ENCODE measurements at places on chromosomes 1 and 21.
A peak's percentile ranks its signal among the peaks of the same experiment; 100 is the strongest.

DNA sequence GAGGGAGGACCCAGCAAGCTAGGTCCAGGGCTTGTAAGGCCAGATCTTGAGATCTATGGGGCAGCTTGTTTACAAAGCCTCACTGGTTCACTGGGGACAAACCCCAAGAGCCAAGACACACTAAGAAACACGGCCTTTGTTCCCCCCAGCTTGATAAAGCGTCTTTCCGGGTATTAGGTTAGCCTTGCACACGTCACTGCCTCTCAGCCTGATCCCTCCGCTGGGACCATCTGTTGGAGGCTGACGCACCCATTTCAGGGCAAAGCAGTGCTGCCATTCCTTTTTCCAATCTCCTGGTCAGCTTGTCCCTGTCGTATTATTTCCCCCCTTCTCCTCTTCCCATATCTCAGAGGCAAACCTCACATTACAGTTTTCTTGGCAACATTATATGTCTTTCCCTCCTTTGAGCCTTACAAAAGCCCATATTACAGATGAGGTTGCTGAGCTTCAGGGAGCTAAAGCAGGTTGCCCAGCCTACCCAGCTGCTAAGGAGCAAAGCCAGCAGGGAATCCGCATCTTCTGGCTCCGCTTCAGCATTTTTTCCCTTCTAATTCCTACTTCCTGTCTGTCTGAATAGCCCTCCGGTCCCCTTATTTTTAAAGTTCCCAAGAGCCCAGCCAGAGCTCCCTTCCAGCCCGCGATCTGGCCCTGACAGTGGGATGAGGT lies 4.1 kb downstream of the HEYL start:
- no peak for DNase-seq

GRCh38 chr21:46077674-46078101 lies 20.2 kb upstream of the COL6A2 start:
- DNase-seq, result no peak

- no peak for DNase-seq
These were observed 5.5 kb downstream of the SORT1 start for GRCh38 chr1:109392037-109392787.

DNA sequence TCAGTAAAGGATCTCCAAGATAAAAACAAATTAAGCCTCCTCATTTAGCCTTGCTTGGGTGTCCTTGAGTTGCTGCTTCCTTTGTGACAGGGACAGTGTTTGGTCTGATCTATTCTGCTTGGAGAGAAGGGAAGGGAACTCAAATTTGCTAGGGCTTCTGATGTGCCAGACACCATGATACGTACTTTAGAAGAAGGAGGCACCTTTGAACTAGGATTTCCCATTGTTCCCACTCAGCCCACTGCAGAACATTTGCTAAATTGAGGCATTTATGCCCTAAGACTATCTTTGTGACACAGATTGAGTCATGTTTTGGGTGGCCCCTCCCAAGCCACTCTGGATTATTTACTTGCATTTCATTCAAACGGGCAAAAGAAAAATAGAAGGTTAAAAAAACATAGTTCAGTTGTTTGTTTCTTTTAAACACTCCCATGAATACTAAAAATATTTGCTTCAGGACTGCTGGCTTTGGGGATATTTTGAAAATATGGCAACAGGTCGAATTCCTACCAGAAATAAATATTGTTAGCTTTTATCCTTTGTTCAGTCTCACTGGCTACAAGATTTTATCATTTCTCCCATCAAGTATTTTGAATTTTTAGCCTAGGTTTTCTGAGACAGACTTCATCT lies 81.9 kb upstream of the WLS start:
- DNase-seq, result no peak

- no peak for DNase-seq
These were observed 116.7 kb downstream of the CDC7 start for GRCh38 chr1:91617285-91617765.

DNA sequence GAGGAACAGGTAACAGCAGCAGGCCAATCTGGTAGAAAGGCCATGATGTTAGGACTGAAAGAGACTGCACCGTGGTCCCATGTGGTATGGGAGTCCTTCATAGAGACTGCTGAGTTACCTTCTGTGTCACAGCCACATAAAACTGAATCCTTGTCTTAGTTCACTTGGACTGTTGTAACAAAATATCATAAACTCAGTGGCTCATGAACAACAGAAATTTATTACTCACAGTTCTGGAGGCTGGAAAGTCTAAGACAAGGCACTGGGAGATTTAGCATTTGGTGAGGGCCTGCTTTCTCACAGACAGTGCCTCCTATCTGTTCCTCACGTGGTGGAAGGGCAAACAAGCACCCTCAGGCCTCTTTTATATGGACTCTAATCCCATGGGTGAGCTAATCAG lies 67.5 kb downstream of the CD2 start:
- DNase-seq, result no peak

GRCh38 chr1:182595641-182596240 lies 6.7 kb upstream of the RNASEL start:
- peak; percentile 66 for DNase-seq

DNA sequence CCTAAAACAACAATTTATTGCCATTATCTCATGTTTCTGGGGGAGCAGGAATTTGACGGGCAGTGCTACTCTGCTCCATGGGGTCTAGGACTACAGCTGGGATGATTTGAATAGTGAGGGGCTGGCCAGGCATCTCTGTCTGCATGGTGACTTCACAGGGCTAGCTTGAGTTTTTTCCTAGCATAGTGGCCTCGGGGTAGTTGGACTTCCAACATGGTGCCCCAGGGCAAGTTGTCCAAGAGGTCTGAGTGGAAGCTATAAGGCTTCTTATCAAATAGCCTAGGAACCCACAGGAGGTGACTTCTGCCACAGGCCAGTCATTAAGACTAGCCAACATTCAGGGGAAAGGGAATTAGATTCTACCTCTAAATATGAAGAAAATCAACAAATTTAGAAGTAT lies 92.0 kb upstream of the WLS start:
- no peak for DNase-seq

- no peak for DNase-seq
These were observed 73.0 kb upstream of the LAPTM5 start for GRCh38 chr1:30830537-30830936.

- DNase-seq, result no peak
These were observed 273.3 kb downstream of the DUSP10 start for GRCh38 chr1:221468546-221468945.

DNA sequence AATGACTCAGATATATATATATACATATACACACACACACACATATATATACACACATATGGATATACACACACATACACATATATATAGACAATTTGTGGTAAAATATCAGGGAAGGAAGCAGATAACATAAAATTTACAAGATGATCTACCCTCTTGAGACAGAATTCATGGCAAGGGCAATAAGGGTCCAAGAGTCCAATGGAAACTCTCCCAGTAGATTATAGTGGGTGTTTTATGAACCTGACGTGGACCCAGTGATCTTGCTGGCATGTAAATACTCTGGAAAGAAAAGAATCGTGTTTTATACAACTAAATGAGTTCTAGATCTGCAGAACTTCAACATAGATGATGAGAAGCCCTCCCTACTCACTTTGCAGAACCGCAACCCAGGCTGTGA lies 49.3 kb downstream of the DENND1B start:
- DNase-seq, result no peak

DNA sequence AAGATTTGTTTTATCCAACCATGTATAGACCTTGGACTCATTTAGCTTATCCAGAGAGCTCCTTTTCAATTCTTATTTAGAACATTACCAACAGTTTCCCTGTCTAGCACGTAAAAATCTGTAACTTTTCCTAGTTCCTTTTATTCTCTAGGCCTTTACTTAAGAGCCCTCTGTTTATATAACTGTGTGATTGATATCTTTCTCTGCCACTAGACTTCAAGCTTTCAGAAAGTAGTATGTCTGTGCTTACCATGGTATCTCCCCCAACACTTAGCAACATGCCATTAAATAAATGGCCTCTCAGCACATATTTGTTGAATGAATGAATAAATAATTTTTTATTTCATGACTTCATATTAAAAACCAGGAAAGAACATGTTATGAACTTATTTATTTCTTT lies 209.4 kb downstream of the PTPRC start:
- DNase-seq, result no peak

- DNase-seq, result no peak
These were observed 1326.0 kb downstream of the PLA2G4A start for GRCh38 chr1:188154761-188155160.

GRCh38 chr1:156080241-156080862 lies 1.9 kb downstream of the MEX3A start:
- no peak for DNase-seq

GRCh38 chr1:185450060-185450788 lies 133.2 kb upstream of the IVNS1ABP start:
- DNase-seq, result no peak

GRCh38 chr1:33349081-33349759 lies 28.3 kb upstream of the A3GALT2 start:
- peak; percentile 50 for DNase-seq

- no peak for DNase-seq
These were observed 46.5 kb upstream of the TLR5 start for GRCh38 chr1:223189525-223189902.

GRCh38 chr1:111990878-111991718 lies 1.6 kb upstream of the KCND3 start:
- DNase-seq, result no peak

- DNase-seq, result no peak
These were observed 50.2 kb upstream of the GCLM start for GRCh38 chr1:93959413-93959812.

DNA sequence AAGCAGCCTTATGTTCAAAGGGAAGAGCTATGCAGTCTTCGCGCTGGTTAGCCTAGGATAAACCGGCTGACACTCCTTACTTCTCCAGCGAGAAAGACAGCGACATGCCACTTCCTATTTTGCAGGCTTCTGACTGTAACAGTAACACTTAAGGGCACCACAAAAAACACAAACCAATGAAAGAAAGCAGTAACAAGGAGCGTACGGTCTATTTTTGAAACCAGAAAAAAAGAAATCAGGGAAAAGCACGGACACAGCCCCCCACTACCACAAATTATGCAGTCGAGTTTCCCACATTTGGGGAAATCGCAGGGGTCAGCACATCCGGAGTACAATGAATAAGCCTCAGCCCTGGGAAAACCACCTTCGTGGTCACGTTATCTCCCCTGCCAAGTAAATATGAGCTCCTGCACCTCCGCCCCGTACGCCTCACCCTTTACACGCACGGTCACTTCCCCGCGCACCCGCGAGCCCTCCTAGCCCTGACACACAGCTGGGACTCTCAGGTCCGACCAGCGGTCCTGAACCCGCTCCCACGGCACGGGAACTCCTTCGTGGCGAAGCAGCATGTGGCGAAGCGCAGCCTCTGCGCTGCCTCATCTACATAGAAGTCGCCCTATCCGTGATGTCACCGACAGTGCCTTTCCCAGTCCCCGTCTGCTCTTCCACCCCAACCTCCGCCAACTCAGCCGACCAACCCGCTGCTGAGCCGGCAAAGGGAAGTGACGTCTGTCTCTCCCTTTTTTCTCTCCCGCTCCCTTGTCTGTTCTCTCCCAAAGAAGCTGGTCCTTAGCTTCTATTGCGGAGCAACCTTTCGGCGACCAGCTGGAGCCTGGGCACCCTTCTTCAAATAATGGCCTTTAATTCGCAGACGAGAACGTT lies 40.9 kb upstream of the PPIAL4F start:
- peak; percentile 80 for DNase-seq

DNA sequence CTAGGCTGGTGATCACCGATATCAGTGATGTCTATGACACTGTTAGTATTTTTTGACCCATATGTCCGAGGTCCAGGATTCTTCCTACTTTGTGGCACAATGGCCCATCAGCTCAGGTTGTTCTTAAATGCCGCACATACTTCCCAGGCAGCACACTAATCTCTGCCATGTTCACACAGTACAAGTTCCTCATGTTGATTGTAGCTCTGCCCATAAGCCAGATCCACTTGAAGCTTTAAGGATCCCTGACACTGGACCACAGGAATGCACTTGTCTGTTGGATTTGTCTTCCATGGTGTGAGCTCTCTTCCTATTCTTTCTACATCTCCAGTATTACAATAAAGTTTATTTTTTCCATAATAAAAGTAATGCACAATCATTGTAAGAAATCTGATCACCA lies 69.5 kb downstream of the DDX20 start:
- DNase-seq, result no peak

DNA sequence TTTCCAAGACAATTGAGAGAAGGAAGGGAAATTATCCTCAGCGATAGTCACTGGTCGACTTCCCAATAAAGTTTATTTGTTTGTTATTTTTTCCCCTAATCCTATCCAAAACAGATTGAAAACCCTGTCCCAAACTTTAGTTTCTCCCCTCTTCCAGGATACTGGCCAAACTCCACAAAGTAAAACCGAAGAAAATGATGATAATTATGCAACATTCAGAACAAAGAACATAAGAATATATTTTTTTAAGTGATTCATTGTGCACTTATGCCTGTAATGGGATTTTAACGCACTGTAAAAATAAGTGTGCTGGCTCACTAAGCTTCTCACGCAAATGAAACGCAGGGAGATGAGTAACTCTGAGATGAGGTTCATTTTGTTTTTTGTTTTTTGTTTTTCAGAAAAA lies 6.0 kb downstream of the GLIS1 start:
- DNase-seq, result no peak

DNA sequence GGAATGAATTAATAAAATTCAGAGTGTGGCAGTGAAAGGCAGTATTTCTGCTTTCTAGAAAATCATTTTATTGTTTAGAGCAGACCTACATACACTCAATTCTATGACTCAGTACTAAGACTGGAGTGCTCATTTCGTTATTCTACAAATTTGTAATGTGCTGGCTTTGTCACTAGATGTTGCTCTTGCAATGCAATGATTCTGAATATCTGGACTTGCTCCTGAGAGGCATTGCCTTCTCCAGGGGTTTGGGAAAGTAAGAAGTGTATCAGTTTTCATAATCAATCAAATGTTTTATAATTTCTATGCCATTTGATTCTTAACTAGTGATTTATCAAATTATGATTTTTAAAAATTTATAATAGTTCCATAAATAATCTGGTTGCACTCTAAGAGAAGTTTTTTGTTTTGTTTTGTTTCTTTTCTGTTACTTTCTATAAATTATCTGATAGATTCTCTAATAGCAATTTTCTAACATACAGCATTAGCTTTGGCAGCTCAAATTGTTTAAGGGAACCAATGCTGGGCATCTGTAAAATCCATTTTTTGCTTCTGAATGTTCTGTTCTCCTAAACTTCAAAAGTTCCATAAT lies 280.5 kb upstream of the SGIP1 start:
- peak; percentile 71 for DNase-seq

GRCh38 chr21:45833414-45833813 lies 148.2 kb upstream of the COL6A1 start:
- no peak for DNase-seq
